T-helper 2 cell (primary cell): ENCODE measurements at places on chromosomes 13 and 19.

DNA sequence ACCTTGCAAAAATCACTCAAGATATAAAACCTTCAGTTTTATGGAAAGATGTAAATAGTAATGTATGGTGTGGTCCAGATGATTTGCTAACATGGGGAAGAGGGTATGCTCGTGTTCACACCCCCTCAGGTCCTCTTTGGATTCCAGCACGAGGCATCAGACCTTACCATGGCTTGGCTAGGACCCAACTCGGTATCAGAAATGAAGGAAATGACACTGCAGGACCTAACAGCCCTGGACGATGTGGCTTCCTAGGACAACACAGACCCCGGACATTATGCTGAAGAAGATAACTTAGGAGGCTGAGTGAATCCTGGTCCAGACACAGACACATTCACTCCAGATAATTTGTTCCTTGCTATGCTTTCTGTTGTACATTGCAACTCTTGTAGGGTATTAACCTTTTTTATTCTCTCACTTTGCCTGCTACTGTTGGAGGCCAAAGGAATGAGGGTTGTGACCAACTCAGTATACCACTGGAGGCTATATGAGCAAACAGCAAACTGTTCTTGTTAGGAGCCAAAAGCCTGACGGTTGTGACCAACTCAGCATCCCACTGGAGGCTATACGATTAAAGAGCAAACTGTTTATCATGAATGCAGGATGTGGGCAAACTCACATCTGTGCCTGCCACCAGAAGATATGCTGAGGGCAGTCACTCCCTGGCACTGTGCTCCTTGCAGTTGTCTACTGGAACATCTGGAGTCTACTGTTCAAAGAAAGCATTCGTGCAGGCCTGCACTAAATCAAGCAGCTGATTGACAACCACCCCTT lies 121.7 kb downstream of the ZNF429 start:
- no peak for DNase-seq

GRCh38 chr13:24264976-24265375 lies 44.4 kb upstream of the C1QTNF9 start:
- DNase-seq: peak; percentile 96

DNA sequence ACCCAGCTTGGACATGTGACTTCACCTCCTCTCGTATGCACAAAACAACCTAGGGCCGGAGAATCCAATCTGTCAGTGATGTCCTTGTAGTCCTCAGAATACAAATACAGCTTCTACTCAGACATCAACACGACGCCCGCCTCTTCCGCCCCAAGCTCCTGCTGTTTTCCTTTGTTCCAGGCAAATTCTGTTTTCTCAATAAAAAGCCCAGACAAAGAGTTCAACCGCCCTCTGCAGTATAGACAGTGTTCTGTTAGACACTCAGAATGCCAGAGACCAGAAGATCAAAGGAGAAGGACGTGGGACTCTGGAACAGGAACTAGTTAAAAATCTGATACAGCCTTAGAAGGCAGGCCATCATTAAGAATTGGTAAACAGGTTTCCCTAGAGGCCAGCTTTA lies 42.0 kb upstream of the GGACT start:
- DNase-seq: no peak

GRCh38 chr13:27559719-27560118 lies 60.6 kb downstream of the LNX2 start:
- no peak for DNase-seq

DNA sequence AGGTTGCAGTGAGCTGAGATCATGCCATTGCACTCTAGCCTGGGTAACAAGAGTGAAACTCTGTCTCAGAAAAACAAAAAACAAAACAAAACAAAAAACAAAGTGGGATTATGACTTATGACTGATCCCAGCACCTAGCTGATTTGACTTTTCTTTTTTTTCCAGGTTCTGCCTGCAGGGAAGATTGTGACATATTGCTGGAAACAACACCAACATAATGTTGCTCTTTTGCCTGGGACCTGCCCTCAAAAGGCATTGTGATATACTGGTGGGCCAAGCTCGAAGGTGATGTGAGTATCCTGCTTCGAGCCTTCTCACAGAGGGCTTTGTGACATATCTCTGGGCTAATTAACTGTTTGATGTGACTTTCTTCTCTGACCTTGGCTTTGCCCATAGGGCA lies 42.0 kb upstream of the ZNF43 start:
- no peak for DNase-seq

GRCh38 chr13:48655291-48655690 lies 1.6 kb downstream of the CYSLTR2 start:
- peak; percentile 46 for DNase-seq

DNA sequence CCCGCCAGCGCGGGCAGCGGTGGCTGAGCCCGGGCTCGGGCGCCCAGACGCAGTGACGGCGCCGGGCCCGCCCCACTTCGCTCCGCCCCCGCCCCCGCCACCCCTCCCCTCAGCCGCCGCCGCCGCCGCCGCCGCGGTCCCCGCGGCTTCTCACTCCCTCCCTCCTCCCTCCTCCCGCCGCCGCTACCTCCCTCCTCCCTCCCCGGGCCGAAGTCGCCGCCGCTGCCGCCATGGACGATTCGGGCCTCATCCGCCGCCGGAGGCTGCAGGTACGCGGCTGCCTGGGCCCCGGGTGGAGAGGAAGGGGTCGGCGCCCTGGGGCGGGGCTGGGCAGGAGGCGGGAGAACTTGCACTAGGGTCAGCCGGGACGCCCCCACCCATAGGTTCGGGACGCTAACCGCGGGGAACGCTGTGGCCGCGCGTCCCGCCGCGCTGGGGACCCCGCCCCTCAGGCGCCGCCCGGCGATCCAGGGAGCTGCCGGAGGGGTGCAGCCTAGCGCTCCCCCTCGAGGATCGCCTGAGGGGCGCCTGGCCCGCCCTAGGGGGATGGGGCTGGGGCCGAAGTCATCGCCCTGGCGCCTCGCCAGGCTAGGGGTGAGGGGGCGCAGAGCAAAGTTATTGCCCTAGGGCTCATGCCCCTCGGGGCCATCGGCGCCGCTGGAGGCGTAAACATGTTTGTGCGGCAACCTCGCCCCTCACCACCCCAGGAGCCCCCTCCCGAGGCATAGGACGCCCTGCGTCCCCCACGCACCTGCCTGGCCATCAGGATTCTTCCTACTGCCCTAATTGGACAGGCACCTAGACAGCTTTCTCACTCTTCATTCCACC lies 427 bp downstream of the RTBDN start:
- DNase-seq: no peak

- no peak for DNase-seq
Measured at GRCh38 chr19:3556423-3556977, 886 bp downstream of the MFSD12 start.

- peak; percentile 43 for DNase-seq
Measured at GRCh38 chr19:3506384-3507340, 551 bp downstream of the FZR1 start.

GRCh38 chr13:62246581-62246980 lies 830.9 kb upstream of the PCDH20 start:
- DNase-seq: no peak

DNA sequence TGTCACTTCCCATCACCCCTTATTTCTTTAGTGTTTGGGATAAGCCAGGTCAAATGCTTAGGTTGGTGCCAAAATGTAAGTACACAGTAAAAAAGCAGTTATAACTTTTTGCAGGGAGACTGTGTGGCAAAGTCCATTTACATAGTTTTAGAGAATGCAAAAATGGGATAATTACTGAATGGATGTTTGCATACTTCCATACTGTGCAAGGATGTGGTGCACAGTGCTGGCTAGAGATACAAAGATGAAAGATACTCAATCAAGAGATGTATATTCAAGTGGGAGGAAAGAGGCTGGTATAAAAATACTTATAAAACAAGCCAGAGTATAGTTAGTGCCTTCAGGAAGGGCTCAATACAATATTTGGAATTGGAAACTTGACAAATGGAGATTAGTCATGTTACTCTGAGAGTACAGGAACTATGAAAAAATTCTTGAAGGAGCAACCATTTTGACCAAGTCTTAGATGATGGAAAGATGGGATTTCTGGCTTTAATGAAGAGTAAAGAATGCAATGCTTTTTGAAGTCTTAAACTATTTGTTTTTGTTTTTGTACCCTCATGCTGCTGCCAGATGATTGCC lies 8.0 kb downstream of the PDS5B start:
- DNase-seq: no peak

GRCh38 chr13:40170091-40170490 lies 496.4 kb downstream of the FOXO1 start:
- DNase-seq: no peak
